A549 treated with dexamethasone at 1 μM for 4 hours (cell line): ENCODE measurements at places on chromosomes 16 and 17. TPM values are rescaled to one million over a fixed set of nuclear protein-coding genes. Genes with fewer than 3 reads are reported as not detected.

CHP2 gene
- total RNA-seq: 0.05 TPM in 1 of 5 replicates, not detected in the others

KRT20 gene
- total RNA-seq: 0.11 to 0.49 TPM (median 0.19 TPM) in 5 replicates

RECQL5 gene
- total RNA-seq: 21.9 to 27.7 TPM (median 26.7 TPM) in 5 replicates

DYNLRB2 gene
- 0.27 TPM in 1 of 5 replicates, not detected in the others for total RNA-seq

CLEC18C gene
- 0.02 to 0.13 TPM (median 0.08 TPM) in 4 of 5 replicates, not detected in the other for total RNA-seq

IGF2BP1 gene
- 49.8 to 95.2 TPM (median 92.0 TPM) in 5 replicates for total RNA-seq

ASGR2 gene
- not detected in 5 replicates for total RNA-seq

GLIS2 gene
- 16.9 to 25.1 TPM (median 24.2 TPM) in 5 replicates for total RNA-seq

TSNAXIP1 gene
- 0.25 to 0.67 TPM (median 0.52 TPM) in 5 replicates for total RNA-seq

KCNG4 gene
- not detected in 5 replicates for total RNA-seq

ABCC6 gene
- 0.72 to 1.3 TPM (median 0.96 TPM) in 5 replicates for total RNA-seq

CLDN9 gene
- 0.28 to 0.43 TPM (median 0.38 TPM) in 5 replicates for total RNA-seq

ZNF598 gene
- 35.1 to 67.2 TPM (median 61.5 TPM) in 5 replicates for total RNA-seq

PYY gene
- total RNA-seq: 0.21 TPM in 1 of 5 replicates, not detected in the others

ATXN7L3 gene
- total RNA-seq: 53.1 to 65.4 TPM (median 64.4 TPM) in 5 replicates

G6PC1 gene
- total RNA-seq: 0.06 to 0.09 TPM (median 0.08 TPM) in 3 of 5 replicates, not detected in the others

CRISPLD2 gene
- 3.6 to 4.7 TPM (median 4.1 TPM) in 5 replicates for total RNA-seq

CFAP97D1 gene
- total RNA-seq: 0.06 to 0.10 TPM (median 0.07 TPM) in 5 replicates

EMP2 gene
- 32.1 to 58.2 TPM (median 55.8 TPM) in 5 replicates for total RNA-seq

KRTAP2-3 gene
- 0.18 TPM in 1 of 5 replicates, not detected in the others for total RNA-seq

LUC7L gene
- total RNA-seq: 35.9 to 49.4 TPM (median 45.7 TPM) in 5 replicates

SLC52A1 gene
- total RNA-seq: 0.34 to 1.0 TPM (median 0.65 TPM) in 5 replicates

ITGB3 gene
- total RNA-seq: 2.9 to 5.5 TPM (median 4.7 TPM) in 5 replicates

COX6A2 gene
- total RNA-seq: not detected in 5 replicates

ZNF764 gene
- 3.9 to 6.2 TPM (median 5.8 TPM) in 5 replicates for total RNA-seq

SPNS2 gene
- total RNA-seq: 10.5 to 21.5 TPM (median 17.8 TPM) in 5 replicates

EPX gene
- not detected in 5 replicates for total RNA-seq

OR3A2 gene
- not detected in 5 replicates for total RNA-seq

CLEC10A gene
- total RNA-seq: not detected in 5 replicates

CHST5 gene
- total RNA-seq: 0.05 to 0.11 TPM (median 0.10 TPM) in 3 of 5 replicates, not detected in the others

KRTAP4-9 gene
- not detected in 5 replicates for total RNA-seq

CCDC154 gene
- 0.07 to 0.34 TPM (median 0.11 TPM) in 5 replicates for total RNA-seq

SDR42E1 gene
- total RNA-seq: 1.0 to 1.6 TPM (median 1.5 TPM) in 5 replicates

KRTAP3-2 gene
- 0.16 to 0.41 TPM (median 0.28 TPM) in 4 of 5 replicates, not detected in the other for total RNA-seq

LIMD2 gene
- 8.1 to 11.2 TPM (median 8.9 TPM) in 5 replicates for total RNA-seq

IRX3 gene
- 5.2 to 8.1 TPM (median 7.0 TPM) in 5 replicates for total RNA-seq

CEP20 gene
- total RNA-seq: 32.8 to 40.8 TPM (median 36.3 TPM) in 5 replicates

TANC2 gene
- total RNA-seq: 31.1 to 70.1 TPM (median 59.2 TPM) in 5 replicates

OTOP2 gene
- 0.04 to 0.09 TPM (median 0.06 TPM) in 4 of 5 replicates, not detected in the other for total RNA-seq

ZMYND15 gene
- total RNA-seq: 0.32 to 0.52 TPM (median 0.40 TPM) in 5 replicates

C17orf67 gene
- 1.5 to 2.3 TPM (median 1.8 TPM) in 5 replicates for total RNA-seq

KRTAP2-1 gene
- not detected in 5 replicates for total RNA-seq

CYGB gene
- 0.71 to 1.4 TPM (median 0.98 TPM) in 5 replicates for total RNA-seq

OR4D1 gene
- 0.02 TPM in 1 of 5 replicates, not detected in the others for total RNA-seq

CEMP1 gene
- total RNA-seq: not detected in 5 replicates

SLC5A10 gene
- 0.14 to 0.21 TPM (median 0.19 TPM) in 5 replicates for total RNA-seq

KCTD5 gene
- 34.6 to 43.4 TPM (median 42.9 TPM) in 5 replicates for total RNA-seq

MEIOC gene
- 1.7 to 3.8 TPM (median 2.8 TPM) in 5 replicates for total RNA-seq

STUB1 gene
- 84.0 to 122 TPM (median 114 TPM) in 5 replicates for total RNA-seq

MT1M gene
- total RNA-seq: 0.15 to 0.18 TPM in 2 of 5 replicates, not detected in the others

TMEM238L gene
- total RNA-seq: not detected in 5 replicates
